ENCODE measurements at places on chromosomes 13 and 19. TPM values are rescaled to one million over a fixed set of nuclear protein-coding genes. Genes with fewer than 3 reads are reported as not detected.

FCGBP gene
- 1.7 TPM for polyA plus RNA-seq

FDX2 gene
- 18.1 TPM for polyA plus RNA-seq

ZNF573 gene
- 18.6 TPM for polyA plus RNA-seq

B3GNT8 gene
- polyA plus RNA-seq, result 3.7 TPM

KLK2 gene
- 0.26 TPM for polyA plus RNA-seq

IGFL2 gene
- not detected for polyA plus RNA-seq

EGLN2 gene
- polyA plus RNA-seq, result 66.2 TPM

LONP1 gene
- polyA plus RNA-seq, result 33.0 TPM

CERS4 gene
- 52.6 TPM for polyA plus RNA-seq

ATXN8OS gene
- not detected for polyA plus RNA-seq

CBARP gene
- polyA plus RNA-seq, result 3.5 TPM

SPPL2B gene
- 69.7 TPM for polyA plus RNA-seq

CATSPERD gene
- polyA plus RNA-seq, result not detected

FFAR1 gene
- 0.29 TPM for polyA plus RNA-seq

DNA sequence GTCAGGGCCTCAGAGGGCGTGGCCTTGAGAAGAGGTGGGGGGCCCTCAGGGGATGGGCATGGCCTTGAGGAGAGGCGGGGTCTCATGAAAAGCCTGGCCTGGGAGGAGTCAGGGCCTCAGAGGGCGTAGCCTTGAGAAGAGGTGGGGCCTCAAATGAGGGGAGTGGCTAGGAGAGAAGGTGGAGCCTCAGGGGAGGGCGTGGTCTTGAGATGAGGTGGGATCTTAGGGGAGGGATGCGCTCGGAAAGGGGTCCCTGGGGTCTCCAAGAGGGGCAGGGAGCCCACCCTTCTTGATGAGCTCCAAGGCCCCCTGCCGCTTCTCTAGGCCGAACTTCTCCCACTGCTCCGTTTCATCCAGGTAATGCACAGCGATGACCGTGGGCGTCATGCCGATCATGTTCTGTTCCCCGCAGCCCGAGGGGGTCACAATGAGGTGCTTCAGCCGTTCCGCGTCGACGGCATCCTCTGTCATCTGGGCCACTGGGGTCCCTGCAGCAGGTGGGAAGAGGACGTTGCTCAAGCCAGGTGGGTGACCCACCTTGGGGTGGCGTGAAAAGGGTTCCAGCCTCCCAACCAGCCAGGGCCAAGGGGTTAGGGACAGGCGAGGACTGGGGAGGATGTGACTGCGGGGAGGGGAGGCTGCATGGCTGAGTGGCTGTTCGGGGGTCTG, 24.3 kb upstream of the TNFSF14 start:
- no peak for DNase-seq

- no peak for DNase-seq
Observed at GRCh38 chr13:24275041-24275440, 34.3 kb upstream of the C1QTNF9 start.

- no peak for DNase-seq
Observed at GRCh38 chr13:109913936-109914510, 127.6 kb upstream of the IRS2 start.

GRCh38 chr19:11465600-11465999, 15.2 kb downstream of the ELAVL3 start:
- DNase-seq, result no peak

- DNase-seq, result peak; percentile 41
Observed at GRCh38 chr13:96020155-96020575, 33.0 kb downstream of the UGGT2 start.

DNA sequence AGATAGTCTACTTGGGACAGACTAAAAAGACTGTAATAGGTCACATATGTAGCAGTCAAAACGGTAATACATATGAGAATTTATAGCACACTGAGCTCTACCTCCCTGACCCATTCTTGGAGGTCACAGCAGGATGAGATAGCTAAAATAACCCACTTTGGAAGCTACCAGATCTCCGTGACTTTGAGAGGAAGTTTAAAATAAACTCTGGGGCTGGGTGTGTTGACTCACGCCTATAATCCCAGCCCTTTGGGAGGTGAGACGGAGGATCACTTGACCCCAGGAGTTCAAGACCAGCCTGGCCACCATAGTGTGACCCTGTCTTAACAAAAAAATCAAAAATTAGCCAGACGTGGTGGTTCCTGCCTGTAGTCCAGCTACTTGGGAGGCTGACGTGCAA, 45.3 kb downstream of the DHRS12 start:
- DNase-seq, result no peak

GRCh38 chr13:113001241-113002140, 32.5 kb downstream of the MCF2L start:
- peak; percentile 61 for DNase-seq

GRCh38 chr19:40739871-40740703, 10.2 kb downstream of the ACTMAP start:
- no peak for DNase-seq

DNA sequence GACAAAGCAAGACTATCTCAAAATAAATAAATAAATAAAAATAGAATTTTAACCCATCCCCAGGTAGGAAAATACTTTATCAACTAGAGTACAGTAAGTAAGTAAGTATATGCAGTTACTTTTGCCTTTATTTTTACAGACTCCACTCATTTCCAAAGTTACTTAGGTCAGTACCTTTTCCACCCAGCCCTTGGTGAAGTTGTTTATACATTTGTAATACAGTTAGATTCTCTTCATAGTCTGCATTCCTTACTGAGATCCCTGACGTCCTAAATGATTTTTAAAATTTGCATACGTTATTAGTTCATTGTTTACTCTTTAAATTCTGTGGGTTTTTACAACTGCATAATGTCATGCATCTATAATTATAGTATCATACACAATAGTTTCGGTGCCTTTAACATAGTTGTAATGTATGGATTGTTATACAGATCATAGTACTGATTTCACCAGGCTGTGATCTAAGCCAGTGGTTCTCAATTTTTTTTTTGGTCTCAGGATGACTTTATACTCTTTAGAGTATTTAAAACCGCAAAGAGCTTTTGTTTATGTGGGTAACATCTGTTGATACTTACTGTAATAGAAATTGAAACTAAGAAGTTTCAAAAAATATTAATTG, 10.4 kb downstream of the SETDB2 start:
- DNase-seq, result no peak

- no peak for DNase-seq
Observed at GRCh38 chr13:110394371-110394841, 87.3 kb downstream of the COL4A2 start.

DNA sequence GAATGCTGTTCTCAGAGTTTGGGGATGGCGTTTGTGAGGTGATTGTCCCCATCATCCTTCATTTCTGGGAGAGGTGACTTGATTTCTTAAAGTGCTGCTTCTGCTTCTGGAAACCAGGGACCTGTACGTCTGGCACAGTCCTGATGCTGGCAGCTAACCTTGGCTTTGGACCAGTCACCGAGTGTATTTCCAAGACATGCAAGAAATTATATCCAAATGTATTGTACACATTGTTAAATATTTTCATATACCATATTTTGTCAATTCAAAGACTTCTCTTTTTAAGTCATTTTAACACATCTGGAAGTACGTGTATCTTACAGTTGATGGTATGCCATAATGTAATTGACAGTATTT, 97.4 kb downstream of the ARHGEF7 start:
- DNase-seq, result no peak

DNA sequence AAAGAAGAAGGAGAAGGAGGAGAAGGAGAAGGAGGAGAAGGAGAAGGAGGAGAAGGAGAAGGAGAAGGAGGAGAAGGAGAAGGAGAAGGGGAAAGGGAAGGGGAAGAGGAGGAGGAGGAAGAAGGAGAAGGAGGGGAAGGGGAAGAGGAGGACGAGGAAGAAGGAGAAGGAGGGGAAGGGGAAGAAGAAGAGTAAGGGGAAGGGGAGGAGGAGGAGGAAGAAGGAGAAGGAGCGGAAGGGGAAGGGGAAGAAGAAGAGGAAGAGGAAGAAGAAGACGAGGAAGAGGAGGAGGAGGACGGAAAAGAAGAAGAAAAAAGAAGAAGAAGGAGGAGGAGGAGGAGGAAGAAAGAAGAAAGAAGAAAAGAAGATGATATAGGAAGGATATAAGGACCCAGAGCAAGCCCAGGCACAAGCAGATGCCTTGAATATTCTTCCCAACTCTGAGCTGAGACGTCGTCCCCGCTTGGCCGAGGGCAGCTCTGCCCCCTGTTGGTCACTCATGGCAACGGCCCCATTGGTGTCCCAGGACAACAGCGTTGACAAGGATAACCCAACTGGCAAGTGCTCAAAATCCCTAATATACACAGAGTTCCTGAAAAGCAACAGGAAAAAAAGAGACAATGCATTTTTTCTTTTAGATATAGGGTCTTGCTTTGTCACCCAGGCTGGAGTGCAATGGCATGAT, 30.6 kb upstream of the IGSF23 start:
- no peak for DNase-seq

DNA sequence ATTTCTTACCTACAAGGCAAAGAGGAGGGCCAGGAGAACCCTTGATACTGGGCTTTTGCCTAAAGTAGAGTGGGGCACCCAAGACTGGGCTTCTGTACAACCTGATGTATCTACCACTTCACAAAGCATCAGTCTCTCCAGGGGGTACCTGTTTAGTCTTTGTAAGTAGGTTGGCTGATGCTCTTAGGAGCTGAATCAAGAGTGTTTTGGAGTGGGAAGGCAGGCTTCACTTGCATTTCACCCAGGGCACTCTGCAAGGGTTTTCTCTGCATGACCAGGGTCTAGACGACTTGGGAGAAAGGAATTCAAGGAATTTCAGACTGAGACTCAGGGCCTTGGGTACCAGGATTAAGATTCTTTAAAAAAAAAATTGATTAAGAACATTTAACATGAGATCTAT, 361.5 kb downstream of the RFC3 start:
- DNase-seq, result no peak

GRCh38 chr13:76750126-76750525, 136.1 kb downstream of the KCTD12 start:
- DNase-seq, result no peak

GRCh38 chr19:3510727-3511126, 4.6 kb downstream of the FZR1 start:
- no peak for DNase-seq

DNA sequence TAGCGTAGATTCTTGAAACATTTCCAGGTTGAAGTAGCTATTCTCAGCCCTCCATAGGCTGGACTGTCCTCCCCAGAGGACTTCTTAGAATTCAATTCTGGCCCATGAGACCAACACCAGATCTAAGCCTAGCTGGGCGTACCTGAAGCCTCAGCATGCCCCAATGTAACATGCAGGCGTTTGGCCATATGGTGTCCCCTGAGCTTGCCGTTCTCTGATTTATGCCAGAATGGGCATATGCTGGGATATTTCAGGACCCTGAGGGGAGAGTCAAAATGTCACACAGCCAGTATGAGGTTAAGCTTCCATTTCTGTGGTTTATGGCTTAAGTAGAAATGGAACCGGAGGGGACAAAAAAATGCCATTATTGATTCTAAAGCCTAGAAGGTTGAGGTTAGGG, 317.7 kb upstream of the OBI1 start:
- no peak for DNase-seq

GRCh38 chr19:31258211-31259052, 90.8 kb downstream of the TSHZ3 start:
- no peak for DNase-seq

DNA sequence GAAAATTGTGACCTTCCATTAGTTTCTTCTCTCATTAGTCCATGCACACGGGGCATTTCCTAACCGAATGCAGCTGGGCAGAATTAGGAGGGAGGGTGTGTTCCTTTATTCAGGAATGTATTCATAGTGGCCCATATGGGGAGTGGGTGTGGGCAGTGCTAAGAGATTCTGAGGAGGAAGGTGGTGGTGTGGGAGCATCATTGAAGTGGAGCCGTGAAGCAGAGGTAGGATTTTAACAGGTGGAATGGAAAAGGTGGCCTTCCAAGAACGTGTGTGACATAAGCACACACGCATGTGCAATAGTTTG, 134.2 kb downstream of the MTUS2 start:
- no peak for DNase-seq

DNA sequence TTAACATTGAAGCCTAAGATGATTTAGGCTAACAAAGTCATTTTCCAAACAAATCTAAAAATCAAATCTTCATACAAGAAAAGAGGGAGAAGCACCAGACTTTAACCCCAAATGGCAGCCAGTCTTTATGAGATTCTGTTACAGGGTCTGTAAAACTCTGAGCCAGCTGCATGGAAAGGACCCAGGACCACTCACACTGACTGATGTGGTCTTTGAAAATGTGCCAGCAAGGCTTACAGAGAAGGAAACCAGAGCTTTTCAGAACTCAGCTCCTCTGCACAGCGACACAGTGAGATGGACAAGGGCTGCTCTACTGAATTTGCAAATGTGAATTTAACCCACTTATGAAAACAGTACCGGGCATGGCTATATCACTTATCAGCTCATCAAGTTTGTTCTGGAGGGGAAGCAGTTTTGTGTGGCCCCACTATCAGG, 98.8 kb upstream of the SERP2 start:
- DNase-seq, result no peak

GRCh38 chr13:39765801-39766463, 110.5 kb downstream of the COG6 start:
- no peak for DNase-seq

- no peak for DNase-seq
Observed at GRCh38 chr13:60482012-60482411, 85.0 kb downstream of the TDRD3 start.

DNA sequence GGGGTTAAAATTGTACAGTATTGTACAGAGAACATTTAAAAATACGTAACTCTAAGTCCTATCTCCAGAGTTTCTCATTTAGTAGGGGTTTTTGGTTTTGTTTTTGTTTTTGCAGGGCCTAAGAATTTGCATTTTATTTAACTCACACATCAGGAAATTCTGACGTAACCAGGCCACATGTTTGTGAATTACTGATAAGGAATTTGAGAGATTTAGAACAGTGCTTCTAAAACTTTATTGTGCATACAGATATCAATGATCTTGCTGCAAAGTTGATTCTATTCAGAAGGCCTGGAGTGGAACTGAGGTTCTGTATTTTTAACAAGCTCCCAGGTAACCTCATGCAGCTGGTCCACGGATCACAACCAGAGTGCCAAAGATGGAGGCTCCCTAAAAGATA, 49.3 kb downstream of the LIG4 start:
- DNase-seq, result no peak

DNA sequence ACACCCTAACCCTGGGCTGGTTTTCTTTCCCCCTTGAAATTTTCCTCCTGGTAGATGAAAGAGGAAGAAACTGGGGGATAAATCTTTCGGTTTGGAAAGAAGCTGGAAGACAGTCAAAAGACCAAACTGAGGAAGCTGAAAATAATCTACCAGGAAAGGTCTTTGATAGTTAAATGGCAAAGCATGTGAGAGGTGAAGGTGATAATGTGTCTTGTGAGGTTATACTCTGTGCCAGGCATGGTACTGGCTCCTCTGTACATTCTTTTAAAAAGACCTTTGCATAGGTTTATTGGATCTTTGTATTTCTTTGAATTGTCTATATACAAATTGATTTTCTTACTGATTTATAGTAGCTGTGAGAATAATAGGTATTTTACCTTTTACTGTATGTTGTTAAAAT, 98.6 kb downstream of the FREM2 start:
- no peak for DNase-seq
